ENCODE measurements at places on chromosomes 5 and 9.

DNA sequence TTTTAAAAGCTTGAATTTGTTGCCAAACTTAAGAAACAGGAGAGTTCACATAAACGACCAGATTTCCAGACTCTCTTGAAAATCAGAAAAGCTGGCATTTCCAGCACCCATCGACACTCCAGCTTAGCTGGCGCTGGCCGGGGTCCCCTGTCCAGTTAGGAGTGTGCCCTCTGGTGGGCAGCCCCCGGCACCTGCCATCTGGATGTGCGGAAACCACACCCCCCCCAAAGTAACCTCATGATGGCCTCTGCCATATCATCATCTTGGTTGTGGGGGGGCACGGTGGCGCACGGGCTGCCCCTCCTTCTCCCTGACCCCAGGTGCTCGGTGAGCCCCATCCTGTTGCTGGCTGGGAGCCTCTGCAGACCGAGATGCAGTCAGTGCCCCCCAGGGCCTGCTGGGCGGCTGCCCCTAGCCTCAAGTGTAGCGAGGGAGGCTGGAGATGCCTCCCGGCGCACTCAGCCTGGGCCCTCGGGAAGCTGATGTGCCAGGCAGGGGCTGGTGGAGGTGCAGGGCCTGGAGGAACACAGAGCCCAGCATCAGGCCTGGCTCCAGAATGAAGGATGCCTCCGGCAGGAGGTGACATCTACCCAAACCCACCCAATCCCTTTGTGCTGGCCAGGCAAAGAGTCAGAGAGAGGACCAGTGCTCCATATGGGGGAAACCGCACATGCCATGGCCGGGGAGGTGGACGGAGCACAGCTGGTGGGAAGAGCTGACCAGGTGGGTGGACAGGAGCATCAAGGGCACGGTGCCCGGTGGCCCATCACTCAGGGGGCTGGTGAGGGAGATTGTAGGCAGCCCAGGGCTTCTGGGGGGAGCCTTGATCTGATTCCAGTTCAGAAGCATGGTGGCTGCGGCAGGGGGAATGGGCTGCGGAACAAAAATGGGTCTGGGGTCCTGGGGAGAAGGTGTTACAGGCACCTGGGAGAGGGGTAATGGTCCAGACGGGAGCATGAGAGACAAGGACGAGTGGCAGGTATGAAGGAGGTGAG, 70.6 kb downstream of the ADAMTS2 start:
- no peak for DNase-seq

DNA sequence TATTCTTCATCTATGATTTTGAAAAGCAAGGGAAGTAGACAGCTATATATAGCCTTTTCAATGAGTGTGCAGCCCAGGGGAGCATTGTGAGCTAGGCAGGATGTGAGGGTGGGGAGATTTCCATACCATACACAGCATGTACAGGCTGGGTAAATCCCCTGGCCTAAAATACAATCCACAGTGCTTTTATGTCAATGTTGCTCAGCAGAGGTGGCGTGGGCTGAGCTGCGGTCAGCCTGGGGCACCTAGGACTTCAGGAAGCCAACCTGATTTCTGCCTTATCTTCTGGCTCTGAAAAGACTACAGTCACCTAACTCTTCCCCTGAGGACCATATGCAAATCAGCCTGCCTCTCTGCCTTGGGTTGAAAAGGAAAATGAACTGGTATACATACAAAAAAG, 6.3 kb upstream of the GARIN3 start:
- no peak for DNase-seq

DNA sequence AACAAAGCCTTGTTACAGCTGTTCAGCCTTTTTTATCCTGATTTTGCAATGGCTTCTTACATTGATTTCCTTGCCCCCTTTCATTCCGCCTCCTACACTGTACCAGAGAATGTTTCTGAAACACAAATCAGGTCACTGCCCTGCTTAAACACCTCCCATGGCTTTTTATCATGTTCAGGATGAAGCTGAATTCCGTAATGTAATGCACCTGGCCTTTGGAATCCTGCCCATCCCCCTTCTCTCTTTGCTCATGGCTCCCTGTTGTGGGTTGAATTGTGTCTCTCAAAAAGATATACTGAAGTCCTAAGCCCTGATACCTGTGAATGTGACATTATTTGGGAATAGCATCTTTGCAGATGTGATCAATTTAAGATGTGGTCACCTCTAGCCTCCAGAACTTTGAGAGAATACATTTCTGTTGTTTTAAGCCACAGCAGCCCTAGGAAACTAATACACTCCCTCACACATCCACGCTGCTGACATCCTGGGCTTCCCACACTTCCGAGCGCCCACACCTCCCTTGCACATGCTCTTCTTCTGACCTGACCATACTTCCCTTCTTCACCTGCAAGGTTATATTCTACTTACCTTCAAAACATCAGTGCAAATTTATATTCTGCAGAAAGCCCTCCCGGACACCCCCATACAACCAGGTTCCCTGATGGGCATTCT, 101.2 kb downstream of the DNAH5 start:
- no peak for DNase-seq

DNA sequence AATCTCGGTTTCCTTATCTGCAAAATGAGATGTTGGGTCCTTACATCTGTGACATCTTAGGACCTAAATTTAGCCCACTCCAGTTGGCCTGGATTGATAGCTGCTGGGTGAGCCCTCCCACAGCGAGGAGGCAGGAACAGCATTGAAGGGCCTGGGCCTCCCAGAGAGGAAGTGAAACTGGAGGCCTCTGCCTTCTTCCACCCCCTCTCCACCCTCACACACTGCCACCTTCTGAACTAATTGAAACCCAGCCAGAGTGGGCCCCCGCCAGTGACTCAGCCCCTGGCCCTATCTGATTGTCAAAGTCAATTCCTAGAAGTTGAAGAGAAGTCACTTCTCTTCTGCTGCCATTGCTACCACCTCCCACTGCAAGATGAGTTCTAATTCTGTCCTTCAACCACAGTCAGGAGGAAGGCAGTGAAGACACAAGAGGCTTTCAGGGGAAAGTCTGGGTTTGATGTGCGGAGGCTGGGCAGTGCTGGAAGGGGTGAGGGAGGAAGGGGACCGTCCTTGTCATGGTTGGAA, 55.2 kb upstream of the NEK6 start:
- DNase-seq, result peak; percentile 98

DNA sequence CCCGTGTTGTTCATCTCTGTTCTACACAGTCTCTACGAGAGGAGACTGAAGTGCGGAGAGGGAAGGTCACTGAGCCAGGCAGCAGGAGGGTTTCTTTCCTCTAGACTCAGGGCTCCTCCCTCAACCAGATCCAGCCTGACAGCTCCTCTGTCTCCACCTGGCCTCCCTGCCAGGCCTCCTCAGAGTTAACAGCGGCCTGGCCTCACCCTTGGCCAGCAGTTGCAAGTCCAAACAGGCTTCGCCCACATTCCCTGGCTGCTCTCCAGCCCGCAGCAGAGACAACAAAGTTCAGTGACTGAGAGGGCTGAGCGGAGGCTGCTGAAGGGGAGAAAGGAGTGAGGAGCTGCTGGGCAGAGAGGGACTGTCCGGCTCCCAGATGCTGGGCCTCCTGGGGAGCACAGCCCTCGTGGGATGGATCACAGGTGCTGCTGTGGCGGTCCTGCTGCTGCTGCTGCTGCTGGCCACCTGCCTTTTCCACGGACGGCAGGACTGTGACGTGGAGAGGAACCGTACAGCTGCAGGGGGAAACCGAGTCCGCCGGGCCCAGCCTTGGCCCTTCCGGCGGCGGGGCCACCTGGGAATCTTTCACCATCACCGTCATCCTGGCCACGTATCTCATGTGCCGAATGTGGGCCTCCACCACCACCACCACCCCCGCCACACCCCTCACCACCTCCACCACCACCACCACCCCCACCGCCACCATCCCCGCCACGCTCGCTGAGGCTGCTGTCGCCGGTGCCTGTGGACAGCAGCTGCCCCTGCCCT, at the start of gene HRCT1:
Gene HRCT1 (plus strand): TSS at position 291 of the 768 bp plus-strand sequence. CDS start 86 bp downstream, at position 377.
- no peak for DNase-seq

DNA sequence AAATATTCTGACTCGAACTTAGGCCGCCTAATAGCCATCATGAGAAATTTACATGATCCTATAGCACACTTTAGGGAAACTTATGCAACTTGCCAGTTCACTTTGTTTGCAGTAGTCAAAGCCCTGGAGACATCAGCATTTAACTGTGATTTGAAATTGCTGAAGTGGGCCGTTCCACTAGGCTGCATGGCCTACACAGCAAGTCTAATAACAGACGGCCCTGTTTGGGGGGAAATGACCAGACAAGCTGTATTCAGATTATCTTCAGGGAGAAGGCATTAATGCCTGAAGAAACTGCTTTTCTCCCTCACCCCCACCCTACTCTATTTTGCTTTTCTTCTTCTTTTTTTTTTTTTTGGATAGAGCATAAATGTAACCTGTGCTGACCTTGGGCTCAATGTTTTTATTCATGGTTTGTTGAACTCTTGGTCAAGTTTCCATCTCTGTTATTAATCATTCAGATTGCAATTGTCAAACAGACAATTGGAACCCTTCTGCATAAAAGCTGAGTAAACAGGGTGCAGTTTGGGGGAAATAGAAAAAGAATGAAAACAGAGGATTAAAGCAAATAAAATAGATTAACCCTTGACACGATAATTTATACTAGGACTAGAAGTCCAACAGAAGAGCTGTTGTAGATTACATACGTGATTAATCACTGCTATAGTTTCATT, 1928.2 kb upstream of the WWC1 start:
- DNase-seq, result no peak

GRCh38 chr9:107809871-107810460, 320.4 kb upstream of the KLF4 start:
- DNase-seq, result no peak

- DNase-seq, result no peak
Observed at GRCh38 chr9:89539374-89539773, 41.5 kb upstream of the SEMA4D start.

DNA sequence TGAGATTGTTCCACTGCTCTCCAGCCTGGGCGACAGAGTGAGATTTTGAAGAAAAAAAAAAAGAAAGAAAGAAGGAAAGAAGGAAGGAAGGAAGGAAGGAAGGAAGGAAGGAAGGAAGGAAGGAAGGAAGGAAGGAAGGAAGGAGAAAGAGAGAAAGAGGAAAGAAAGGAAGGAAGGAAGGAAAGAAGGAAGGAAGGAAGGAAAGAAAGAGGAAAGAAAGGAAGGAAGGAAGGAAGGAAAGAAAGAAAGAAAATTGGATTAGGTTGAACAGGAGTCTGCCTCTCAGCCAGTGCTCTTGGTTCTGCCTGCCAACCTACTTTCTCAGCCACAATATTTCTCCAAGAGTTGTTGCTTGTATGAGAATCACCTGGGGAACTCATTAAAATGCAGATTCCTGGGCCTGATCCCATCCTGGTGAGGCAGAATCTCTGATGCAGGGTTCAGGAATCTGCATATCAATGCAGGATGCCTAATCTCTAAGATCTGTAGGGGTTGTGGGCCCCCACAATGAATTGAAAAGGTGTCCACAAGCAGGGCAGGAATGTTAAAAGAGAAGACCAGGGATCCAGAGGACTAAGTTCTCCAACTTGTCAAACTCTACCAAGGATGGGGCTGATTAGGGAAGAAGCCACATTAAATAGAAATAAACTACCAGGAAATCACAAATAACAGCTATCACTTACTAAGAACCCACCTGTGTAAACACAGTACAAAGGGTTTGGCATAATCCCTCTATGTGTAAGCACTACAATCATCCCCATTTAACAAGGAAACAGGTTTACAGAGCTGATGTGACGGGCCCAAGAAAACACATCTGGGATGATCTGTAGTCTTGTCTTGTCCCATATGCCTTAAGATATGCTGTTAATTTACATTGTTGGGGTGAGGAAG, 23.4 kb upstream of the GALNT10 start:
- DNase-seq, result no peak
